ENCODE measurements at places on chromosomes 3 and 15.

- DNase-seq: no peak
Observed at GRCh38 chr3:33773637-33774036, 24.8 kb upstream of the PDCD6IP start.

DNA sequence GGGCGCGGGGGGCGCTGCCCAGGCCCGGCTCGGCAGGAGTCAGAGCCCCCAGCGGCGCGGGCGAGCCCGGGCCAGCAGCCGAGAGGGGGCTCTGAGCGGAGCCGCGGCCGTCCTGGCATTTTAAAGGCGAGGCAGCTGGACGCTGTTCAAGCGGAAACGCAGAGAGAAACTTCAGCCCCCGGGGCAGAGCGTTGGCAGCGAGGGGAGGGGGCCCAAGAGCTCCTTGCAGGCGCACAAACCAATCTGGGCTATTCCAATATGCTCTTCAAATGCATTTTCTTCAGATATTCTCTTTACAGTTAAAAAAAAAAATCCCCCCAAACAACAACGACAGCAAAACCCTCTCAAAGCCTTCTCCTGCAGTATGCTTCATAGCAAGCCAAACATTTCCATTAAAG is at the start of gene CTXND1:
CTXND1 (minus strand) TSS at position 93 of the 398 bp plus-strand sequence. CDS start 50,264 bp downstream, outside the sequence.
- DNase-seq: no peak

DNA sequence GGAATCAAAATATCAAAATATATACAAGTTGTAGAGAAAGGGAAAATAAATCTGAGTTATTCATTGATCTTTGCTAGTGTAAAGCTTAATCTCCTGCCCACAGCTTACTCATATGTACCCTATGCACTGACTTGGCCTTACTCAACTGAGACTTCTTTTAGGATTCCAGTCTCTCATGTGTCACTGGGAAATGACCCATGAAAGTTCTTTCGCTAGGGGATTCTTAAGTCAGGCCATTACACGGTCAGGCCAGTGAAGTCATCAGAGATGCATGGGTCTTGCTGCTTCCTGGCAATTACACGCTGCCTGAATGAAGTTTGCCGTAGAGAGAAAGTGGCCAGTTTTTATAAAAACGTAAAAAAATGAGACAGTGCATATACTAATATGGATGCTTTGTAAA is 20.7 kb upstream of the LPP start:
- DNase-seq: no peak

DNA sequence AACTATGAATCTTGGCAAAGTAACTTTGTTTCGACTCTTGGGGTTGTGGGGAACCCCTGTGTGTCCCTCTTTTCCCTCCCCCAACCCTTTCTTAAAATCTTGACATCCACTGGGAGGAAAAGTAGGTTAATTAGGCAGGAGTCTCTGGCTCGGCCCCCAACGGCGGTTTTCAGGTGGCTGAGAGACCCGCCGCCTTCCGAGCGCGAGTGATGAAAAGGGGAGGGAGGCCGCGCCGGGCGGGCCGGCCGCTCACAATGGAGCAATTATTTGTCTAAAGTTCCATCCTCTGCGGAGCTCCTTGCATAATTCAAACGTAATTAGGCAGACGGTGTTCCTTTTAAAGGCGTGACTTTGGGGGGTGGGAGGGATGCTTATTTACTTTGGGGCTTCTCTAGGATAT is 51.7 kb downstream of the ZIC4 start:
- DNase-seq: no peak

GRCh38 chr3:100125161-100125938 is 11.0 kb upstream of the FILIP1L start:
- DNase-seq: no peak

DNA sequence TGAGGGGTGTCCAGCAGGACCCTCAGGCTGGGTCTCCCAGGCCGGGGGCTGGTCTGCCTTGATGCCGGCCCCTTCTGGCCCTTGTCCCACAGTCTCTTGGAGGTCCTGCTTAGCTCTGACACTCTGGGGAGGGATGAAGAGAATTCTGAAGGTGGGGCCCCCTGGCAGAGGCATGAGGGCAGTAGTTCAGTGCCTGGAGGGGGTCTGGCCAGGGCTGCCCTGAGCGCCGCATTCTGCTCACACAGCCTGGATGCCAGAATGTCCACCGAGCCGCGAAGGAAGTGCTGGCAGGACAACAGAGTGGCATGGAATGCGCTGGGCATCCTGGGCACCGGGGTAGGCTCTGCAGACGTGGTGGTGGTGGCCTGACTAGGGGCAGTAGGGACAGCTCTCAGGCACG is 55.5 kb downstream of the SMAD6 start:
- DNase-seq: no peak

GRCh38 chr3:58333206-58334012 is 717 bp downstream of the PXK start:
- DNase-seq: no peak

DNA sequence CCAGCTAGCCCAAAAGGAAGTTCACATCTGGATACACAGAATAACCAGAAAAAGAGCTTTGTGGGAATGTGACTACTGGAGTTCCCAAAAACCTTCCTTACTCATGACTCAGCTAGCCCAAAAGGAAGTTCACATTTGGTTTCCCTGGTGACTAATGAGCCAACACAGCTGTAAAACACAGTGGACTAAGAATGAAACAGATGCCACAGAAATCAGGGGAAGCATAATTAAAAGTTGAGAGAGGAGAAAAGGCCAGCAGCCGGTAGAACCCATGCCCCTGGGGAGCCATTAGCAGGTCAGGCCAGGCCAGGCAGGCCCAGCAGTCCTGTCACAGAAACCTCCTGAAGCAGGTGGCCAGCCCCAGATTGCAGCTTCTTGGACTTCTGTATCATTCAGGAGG is 130.3 kb downstream of the GHSR start:
- DNase-seq: peak; percentile 88

GRCh38 chr3:185632996-185633395 is 46.9 kb downstream of the SENP2 start:
- no peak for DNase-seq

- peak; percentile 90 for DNase-seq
Observed at GRCh38 chr3:102180280-102180931, 254.4 kb upstream of the ZPLD1 start.

DNA sequence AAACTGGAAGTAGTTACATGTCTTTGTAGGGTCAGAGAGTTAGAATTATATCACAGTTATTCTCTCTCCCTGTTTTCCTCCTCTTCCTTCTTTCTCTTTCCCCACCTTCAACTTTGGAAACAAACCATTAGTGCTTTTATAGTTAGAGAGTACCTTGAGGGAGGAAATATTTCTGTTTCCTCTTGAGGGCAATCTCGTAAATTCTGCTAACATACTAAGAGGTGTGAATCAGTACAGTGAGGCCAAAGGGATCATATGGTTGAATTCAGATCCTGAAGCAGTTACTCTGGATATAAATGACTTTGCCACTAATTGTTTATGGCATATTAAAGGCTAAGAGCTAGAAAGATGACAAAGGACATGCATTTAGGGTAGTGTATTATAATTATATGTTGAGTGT is 60.3 kb upstream of the CCNL1 start:
- DNase-seq: no peak

DNA sequence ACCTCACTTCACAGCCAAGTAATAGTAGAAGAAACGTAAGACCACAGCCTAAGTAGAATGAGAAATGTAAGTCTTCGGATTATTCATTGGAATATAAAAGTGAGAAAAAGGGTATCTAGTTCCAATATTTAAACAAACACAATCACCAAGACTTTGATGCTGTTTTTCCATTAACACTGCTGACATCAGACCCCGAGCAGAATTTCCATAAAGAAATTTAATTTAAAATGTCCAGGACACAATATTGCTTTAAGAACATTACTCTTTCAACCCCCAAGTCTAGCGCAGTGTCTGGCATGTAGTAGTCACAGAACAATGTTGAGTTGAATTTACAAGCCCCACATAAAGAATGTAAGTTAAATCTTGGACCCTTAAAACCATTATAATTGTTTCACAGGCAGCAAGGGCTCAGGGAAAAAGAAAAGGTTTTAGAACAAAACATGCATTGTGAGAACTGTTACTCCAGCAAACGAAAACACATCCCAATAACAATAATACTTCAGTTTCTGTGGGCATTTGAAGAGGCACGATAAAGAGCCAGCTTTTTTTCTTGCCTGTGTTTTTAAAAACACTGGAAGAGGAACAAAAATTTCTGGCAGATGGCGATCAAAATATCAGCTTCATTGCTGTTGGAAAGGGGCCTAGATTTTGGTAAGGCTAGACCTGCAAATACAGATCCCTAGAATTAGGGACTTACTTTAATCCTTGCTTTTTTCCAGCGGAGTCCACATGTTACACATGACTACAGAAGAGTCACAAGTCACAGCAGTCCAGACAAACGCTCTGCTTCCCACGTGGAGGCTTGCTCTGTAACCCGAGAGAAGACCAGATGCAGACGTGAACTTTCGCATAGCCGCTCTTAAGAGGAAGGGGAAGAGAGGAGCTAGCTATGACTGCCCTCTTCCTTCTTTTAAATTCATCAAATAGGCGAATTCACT is 77.9 kb upstream of the IGSF10 start:
- DNase-seq: no peak

- no peak for DNase-seq
Observed at GRCh38 chr15:101035611-101036010, 116.5 kb downstream of the LRRK1 start.

DNA sequence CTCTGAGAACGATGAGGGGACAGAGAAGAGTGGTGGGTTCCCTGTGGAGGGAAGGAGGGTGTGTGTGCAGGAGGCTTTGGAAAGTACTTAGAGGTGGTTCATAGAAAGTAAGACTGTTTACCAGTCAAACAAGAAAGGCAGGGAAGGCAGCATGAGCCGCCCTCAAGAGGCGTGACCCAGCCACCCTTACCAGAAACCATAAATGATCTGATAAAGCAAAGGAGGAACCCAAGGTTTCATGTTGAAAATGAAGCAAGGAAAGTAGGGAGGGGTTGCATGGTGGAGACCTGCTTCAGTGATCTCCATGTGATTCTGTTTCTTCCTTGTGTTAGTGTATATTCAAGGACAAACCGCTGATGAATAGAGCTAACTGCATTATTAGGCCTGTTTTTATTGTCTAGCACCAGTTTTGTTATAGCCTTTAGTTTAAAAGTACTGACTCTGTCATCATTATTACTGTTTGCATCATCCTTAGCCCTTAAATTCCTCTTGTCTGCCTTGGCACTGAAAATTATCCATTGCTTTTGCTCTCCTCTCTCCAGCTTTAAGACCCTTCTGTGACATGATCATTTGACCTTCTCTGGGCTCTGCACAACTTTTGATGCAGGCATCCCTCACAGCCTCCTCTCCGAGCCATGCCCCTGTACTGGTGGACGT is 96.1 kb downstream of the STAC start:
- no peak for DNase-seq

GRCh38 chr15:85624291-85624801 is 170.4 kb downstream of the KLHL25 start:
- no peak for DNase-seq

DNA sequence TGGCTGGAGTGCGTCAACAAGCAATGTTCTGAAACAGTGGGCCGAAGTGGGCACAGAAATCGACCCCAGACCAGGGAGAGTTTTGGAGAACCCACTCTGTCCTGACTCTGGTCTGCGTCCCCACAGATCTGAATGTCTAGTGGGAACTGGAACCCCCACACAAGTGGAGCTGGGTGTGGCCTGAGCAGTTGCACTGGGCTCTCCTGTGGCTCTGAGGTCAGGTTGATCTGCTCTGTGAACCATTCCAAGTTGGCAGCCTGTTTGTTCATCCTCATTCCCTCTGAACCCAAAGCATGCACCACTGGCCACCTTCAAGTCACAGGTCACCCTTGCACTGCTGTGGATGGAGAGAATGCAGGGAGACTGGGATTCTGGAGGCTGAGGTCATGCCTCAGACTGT is 60.5 kb downstream of the STARD5 start:
- DNase-seq: no peak
